Karpas-422 (cell line): ENCODE measurements at places on chromosomes 11 and 22.

- no peak for DNase-seq
Measured at GRCh38 chr11:62017878-62018655, 50.6 kb upstream of the FTH1 start.

- peak; percentile 67 for DNase-seq
Measured at GRCh38 chr22:18000441-18001039, 23.8 kb downstream of the MICAL3 start.

DNA sequence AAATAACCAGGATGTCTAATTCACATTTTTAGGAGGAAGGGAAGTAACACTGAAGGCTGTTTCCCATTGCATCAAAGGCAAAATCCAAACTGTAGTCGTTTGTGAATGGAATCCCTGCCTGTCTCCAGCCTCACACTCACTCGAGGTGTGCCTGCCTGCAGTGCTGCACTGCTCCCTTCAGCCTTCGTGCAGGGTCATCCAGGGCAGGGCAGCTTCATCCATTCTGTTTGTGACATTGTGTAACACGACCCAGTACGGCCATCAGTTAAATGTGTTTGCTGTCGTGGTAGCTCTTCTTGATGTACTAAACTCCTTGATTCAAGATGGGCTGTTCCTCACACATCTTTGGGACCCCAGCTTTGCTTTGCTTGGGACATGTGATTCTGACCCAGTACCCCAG, 34.3 kb downstream of the LDLRAD3 start:
- DNase-seq: no peak

- no peak for DNase-seq
Measured at GRCh38 chr22:42862045-42862734, 5.1 kb upstream of the ARFGAP3 start.

DNA sequence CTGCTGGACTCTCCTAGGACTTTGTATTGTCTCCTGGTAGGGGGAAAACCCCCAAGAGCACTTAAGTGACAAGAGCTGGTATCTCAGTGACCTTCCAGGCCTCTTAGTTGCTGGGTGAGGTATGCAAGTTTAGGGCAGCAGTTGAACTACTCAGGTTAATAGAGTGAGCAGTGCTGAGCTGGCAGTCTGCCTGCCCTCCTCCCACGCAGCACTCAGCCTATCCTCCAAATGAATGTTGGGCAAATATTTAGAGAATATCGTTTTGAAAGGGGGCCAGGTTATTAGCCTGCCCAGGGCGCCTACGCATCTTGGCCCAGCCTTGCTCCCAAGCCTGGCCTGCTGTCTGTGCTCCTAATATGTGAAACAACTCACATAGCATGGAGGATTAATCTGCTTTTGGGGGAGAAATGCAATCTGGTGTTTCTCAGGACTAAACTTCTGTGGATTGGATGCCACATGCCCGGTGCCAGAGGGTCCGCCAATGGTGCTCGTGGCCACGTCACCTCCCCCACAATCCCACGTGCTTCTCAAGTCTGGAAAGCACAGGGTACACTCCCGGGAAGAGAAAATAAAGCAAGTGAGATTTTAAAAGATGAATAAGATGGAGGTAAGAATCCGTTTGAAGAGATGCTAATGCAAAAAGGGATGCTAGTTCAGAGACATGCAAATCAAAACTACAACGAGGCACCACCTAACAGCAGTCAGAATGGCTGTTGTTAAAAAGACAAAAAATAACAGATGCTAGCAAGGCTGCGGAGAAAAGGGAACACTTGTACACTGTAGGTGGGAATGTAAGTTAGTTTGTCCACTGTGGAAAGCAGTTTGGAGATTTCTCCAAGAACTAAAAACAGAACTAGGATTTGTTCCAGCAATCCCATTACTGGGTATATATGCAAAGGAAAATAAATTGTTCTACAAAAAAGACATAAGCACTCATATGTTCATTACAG, 67.7 kb downstream of the SPON1 start:
- DNase-seq: no peak

DNA sequence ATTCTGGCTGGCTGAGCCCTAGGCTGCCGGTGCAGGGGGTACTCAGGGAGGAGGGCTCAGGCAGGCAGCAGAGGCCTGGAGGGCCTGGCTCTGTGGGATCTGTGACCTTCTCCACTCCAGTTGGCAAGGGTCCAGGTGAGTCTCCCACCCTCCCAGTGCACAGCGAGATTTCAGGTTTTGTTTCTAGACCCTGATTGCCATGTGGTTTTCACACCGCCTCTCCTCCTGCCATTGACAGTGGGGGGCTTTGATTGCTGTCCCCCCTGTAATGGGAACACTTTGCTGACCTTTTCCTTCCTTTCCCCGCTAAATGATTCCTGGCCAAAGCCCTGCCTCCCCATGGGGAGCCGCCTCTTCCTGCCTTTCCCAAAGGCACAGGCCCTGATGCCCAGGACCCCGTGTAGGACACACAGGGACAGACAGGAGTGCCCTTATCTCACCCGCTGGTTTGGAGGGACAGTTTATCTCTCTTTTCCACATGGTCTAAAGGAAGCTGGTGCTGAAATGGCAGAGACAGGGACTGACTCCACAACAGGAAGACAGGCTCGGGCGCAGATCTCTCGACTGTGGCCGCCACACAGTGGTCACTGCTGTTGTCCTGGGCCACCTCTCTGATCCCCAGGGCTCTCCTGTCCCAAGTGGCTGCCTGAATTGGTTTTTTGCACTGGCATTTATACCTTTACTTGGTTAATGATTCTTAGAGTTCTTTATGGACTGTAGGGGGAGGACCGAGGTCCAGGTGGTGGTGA, 43.4 kb downstream of the BCR start:
- no peak for DNase-seq

DNA sequence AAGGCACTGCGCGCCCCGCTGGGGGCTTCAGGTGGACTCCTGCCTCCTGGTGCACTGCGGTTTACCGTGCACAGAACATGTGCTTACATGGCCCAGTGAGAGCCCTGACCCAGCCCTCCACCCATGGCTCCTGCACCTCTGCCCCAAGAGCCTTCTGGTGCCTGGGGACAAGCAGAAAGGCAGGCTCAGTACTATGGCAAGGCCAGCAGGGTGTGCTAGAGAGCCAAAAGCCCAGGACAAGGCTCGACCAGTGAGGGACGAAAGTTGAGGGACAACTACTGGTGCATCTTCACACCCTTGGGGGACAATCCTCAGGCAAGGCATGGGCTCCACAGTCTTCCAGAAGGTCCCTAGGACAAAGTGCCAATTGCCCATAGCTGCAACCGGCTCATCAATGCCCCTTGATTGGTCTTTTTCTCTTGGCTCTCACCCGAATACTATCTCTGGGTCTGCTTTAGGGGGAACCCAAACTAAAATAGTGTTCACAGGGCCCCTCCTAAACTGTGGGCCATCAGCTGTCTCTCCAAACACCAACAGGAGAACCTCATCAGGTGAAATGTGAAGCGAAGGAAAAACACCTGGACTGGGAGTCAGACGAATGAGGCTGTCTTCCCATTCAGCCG, 13.5 kb downstream of the PGA5 start:
- peak; percentile 87 for DNase-seq

GRCh38 chr11:121418625-121419114, 33.4 kb upstream of the SORL1 start:
- peak; percentile 70 for DNase-seq
